ENCODE measurements at places on chromosomes 7 and 10.

DNA sequence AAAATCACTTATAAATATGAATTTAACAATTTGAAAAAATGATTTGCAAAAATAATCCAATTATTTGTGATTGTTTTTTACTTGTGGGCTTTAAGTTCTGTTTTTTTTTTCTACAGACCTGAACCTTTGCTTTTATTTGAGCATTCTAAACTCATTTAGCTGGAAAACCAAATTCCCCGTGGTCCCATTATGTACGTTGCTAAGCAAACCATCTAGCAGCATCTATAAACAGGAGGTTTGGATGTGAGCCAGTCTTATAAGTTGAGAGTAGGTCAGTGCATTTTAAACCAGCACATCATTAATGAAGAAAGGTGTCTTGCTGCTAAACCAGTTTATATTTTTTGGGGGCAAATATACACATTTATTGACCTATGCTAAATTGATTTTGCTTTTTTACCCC lies 77.3 kb downstream of the LRRN3 start:
- no peak for DNase-seq

DNA sequence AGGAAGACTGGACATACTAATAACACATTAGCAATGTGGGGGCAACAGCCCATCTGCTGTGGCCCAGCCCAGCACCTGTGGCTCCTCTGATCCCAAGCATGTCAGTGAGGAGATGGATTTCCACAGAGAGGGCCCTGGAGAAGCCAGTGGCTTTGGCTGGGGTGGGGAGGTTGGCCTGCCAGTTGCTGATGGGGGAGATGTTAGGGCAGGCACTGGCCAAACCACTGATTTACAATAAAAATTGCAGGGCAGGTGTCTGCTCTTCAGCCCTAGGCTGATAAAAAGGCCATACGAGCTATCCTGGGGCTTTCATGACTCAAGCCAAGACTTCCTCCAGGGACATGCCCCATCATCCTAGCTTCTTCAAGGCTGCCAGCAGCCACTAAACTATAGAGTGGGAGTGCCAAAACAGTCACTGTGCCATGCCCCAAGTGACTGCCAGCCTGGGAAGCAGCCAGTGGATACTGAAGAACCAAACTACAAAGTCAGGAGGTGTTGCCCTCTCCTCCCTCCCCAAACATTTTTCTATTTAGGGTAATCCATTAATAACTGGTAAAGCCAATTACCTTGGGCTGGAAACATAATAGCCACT lies 37.8 kb downstream of the DPCD start:
- DNase-seq = no peak

DNA sequence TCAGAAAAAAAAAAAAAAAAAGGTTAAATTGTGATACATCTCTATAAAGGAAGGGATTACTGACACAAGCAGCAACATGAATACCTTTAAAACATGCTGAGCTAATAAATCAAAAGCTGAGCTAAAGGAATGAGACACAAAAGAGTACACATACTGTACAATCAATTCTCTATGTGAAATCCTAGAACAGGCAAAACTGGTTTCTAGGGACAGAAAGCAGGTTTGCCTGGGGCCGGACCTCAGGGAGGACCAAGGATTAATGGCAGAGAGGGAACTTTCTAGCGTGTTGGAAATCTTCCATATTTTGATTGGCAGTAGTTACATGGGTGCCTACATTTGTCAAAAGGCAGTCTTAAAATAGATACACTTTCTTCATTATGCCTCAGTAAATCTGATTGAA lies 52.5 kb downstream of the KLRG2 start:
- peak; percentile 10 for DNase-seq

GRCh38 chr7:90686146-90686545 lies 90.0 kb downstream of the CDK14 start:
- no peak for DNase-seq

Measured in foreskin melanocyte (primary cell).